ENCODE measurements at places on chromosomes 11 and 22.

DNA sequence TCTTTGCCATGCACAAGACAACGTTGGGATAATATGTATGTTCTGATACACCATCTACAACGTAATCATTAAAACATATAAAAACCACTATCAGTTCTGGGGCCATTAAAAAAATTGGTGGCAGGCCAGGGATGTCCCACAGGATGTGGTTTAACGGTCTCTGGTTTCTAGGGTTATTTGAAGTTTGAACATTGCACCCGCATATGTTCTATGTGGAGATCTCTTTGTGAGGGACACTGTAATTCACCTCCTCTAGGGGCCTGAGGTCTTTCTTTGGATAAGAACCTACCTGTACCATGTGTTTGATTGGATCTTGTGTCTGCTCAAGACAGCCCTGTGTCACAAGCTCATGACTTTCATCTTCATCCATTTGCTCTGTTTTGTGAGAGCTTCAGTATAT is 73.2 kb downstream of the GGTLC2 start:
- H3K27me3 ChIP-seq = peaks cover 2% of the 10 kb centered on the region
- H3K27ac ChIP-seq = no peak overlapping the region

DNA sequence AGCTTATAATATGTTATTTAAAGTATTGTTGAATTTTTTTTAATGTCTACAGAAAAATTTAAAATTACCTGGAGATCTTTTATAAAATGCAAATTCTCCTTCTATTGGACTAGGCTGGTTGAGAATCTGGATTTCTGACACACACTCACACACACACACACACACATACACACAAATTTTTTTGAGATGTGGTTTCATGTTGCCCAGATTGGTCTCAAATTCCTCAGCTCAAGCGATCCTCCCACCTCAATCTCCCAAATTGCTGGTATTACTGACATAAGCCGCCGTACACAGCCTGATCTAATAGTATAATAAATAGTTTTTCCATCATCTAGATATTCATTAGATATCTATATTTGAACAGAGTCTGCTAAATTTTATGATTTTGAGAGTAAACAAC is 4.5 kb upstream of the RFPL1 start:
- no peak overlapping the region for H3K27ac ChIP-seq
- no peaks in the 10 kb centered on the region for H3K4me1 ChIP-seq
- H3K27me3 ChIP-seq = peaks cover 43% of the 10 kb centered on the region
- DNase-seq = no peak

- DNase-seq = no peak
- H3K27ac ChIP-seq = no peak overlapping the region
- H3K27me3 ChIP-seq = peaks cover 17% of the 10 kb centered on the region
- peaks cover 3% of the 10 kb centered on the region for H3K36me3 ChIP-seq
- peaks cover 40% of the 10 kb centered on the region for H3K4me1 ChIP-seq
- H3K4me3 ChIP-seq = no peak overlapping the region
Measured at GRCh38 chr11:8908099-8908498, 2.9 kb upstream of the AKIP1 start.

DNA sequence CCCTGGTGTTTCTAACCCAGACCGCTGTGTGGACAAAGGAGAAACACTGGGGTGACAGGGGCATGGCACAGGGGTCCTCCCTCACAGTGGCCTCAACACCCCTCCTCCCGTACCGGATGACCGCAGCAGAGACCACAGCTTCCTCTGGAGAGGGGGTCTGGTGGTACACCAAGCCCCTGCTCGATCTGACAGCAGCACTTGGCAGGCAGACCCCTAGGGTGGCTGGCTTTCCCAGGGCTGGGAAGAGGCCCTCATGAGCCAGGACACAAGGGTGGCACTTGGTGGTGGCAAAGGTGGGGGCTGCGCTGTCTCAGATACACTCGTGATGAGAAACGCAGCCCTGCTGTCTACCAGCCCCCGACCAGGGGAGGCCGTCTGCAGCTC is 38.7 kb downstream of the DUSP8 start:
- peaks cover 14% of the 10 kb centered on the region for H3K4me1 ChIP-seq
- no peak overlapping the region for H3K4me3 ChIP-seq
- H3K27ac ChIP-seq = no peak overlapping the region
- H3K27me3 ChIP-seq = peaks cover 3% of the 10 kb centered on the region

GRCh38 chr11:63535734-63536133 is 874 bp upstream of the PLAAT4 start:
- peak; percentile 34 for DNase-seq
- H3K4me1 ChIP-seq = peaks cover 82% of the 10 kb centered on the region
- H3K27ac ChIP-seq = peak overlapping the region; percentile 94
- peak overlapping the region; percentile 88 for H3K4me3 ChIP-seq
- H3K36me3 ChIP-seq = peaks cover 13% of the 10 kb centered on the region

DNA sequence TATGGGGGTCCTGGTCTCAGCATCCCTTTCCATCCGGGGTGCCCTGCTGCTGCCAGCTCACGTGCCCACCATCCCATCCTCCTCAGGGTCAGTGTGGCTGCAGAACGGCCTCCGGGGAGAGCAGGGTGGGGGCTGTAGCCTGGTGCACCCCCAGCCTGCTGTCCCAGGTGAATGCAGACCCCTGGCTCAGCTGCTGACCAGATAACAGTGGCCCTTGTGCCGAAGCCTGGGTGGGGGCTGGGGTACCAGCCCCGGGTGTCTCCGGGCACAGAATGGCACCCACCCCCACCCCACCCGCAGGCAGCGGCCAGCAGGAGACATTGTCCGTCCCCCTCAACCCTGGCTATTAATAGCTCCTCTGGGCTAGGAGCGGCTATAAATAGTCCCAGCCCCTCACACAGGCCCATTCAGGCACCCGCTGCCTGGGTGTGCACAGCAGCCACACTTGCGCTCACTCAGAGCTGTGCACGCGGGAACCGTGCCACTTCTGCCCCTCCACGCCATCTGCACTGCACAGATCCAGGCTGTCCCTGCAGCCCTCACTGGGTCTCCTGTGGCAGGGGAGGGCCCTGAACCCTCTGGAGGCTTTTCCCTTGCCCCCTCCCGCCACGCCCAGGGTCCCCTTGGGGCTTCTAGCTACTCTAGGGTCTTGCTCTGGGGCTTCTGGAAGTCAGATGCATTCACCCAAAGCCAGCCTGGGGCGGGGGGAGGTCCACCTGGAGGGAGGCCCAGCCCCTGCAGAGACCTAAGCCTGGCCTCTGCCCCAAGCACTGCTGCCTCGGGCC is 18.7 kb downstream of the CRELD2 start:
- H3K36me3 ChIP-seq = peaks cover 6% of the 10 kb centered on the region
- H3K4me1 ChIP-seq = peaks cover 26% of the 10 kb centered on the region
- no peak for DNase-seq
- no peaks in the 10 kb centered on the region for H3K27me3 ChIP-seq
- H3K27ac ChIP-seq = peak overlapping the region; percentile 92
- peak overlapping the region; percentile 67 for H3K4me3 ChIP-seq

DNA sequence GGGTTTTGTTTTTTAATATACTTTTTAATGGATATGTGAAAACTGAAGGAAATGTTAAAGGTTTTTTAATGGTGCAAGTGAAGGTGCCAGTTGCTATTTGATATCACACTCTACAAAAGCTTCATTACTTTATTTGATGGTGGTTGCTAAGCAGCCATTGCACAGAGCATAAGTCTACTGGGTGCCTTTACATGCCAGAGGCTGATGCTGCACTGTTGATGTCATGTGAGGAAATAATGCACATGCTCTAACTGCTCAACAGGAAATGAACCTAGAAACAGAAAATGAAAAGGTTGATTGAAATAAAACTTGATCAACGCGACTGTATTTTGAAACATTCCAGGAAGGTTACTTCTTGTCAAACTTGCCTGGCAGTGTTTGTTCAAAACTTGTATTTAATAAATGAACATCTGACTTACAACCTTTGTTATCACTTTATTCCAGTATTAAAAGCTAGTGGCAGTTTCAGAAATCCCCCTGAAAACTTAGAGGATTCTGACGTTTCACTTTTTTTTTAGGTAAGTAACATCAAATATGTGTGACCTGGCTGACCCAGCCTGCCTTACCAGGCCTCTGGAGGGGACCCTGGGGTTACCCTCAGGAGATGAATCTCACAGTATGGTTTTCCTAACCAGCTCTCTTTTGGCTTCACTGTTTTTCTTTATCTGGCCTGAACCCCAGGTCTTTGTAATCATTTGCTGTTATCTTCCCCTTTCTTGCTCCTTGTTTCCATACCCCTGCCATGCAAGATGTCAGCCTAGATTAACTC is 2.4 kb upstream of the ATP5MG start:
- H3K27ac ChIP-seq = peak overlapping the region; percentile 99
- peaks cover 41% of the 10 kb centered on the region for H3K36me3 ChIP-seq
- H3K27me3 ChIP-seq = no peaks in the 10 kb centered on the region
- peak overlapping the region; percentile 87 for H3K4me3 ChIP-seq
- DNase-seq = peak; percentile 84
- peaks cover 69% of the 10 kb centered on the region for H3K4me1 ChIP-seq

GRCh38 chr11:95248666-95249467 is 17.9 kb upstream of the SESN3 start:
- H3K27ac ChIP-seq = no peak overlapping the region
- H3K4me1 ChIP-seq = peaks cover 24% of the 10 kb centered on the region
- no peak for DNase-seq
- no peaks in the 10 kb centered on the region for H3K27me3 ChIP-seq

GRCh38 chr11:75158696-75159150 is 7.8 kb downstream of the SLCO2B1 start:
- no peak overlapping the region for H3K4me3 ChIP-seq
- peaks cover 3% of the 10 kb centered on the region for H3K27me3 ChIP-seq
- no peak for DNase-seq

- no peak overlapping the region for H3K27ac ChIP-seq
- no peaks in the 10 kb centered on the region for H3K36me3 ChIP-seq
Measured at GRCh38 chr11:34242037-34242625, 115.7 kb downstream of the ABTB2 start.

GRCh38 chr11:113199866-113200265 is 114.5 kb upstream of the TTC12 start:
- no peak for DNase-seq
- peaks cover 8% of the 10 kb centered on the region for H3K27me3 ChIP-seq

- peaks cover 18% of the 10 kb centered on the region for H3K4me1 ChIP-seq
- DNase-seq = no peak
- peaks cover 18% of the 10 kb centered on the region for H3K36me3 ChIP-seq
- H3K4me3 ChIP-seq = no peak overlapping the region
- no peak overlapping the region for H3K27ac ChIP-seq
- no peaks in the 10 kb centered on the region for H3K27me3 ChIP-seq
Measured at GRCh38 chr22:24384131-24384530, 43.3 kb upstream of the ADORA2A start.

- H3K36me3 ChIP-seq = no peaks in the 10 kb centered on the region
- H3K4me1 ChIP-seq = no peaks in the 10 kb centered on the region
- no peak overlapping the region for H3K27ac ChIP-seq
- DNase-seq = no peak
Measured at GRCh38 chr11:113568566-113568965, 93.4 kb upstream of the DRD2 start.

- no peak overlapping the region for H3K4me3 ChIP-seq
- no peak overlapping the region for H3K27ac ChIP-seq
- H3K36me3 ChIP-seq = no peaks in the 10 kb centered on the region
Measured at GRCh38 chr22:39269095-39269790, 24.5 kb upstream of the PDGFB start.

GRCh38 chr11:43404406-43404805 is 45.7 kb downstream of the TTC17 start:
- no peak overlapping the region for H3K4me3 ChIP-seq
- H3K27ac ChIP-seq = no peak overlapping the region
- peaks cover 18% of the 10 kb centered on the region for H3K4me1 ChIP-seq
- peaks cover 63% of the 10 kb centered on the region for H3K36me3 ChIP-seq
- H3K27me3 ChIP-seq = no peaks in the 10 kb centered on the region
- DNase-seq = no peak

GRCh38 chr11:72278905-72279304 is 34.9 kb upstream of the PHOX2A start:
- H3K4me1 ChIP-seq = no peaks in the 10 kb centered on the region
- H3K36me3 ChIP-seq = no peaks in the 10 kb centered on the region
- H3K27ac ChIP-seq = no peak overlapping the region
- DNase-seq = no peak
- H3K4me3 ChIP-seq = no peak overlapping the region

- H3K4me1 ChIP-seq = no peaks in the 10 kb centered on the region
- no peak overlapping the region for H3K27ac ChIP-seq
- H3K27me3 ChIP-seq = peaks cover 1% of the 10 kb centered on the region
- H3K4me3 ChIP-seq = no peak overlapping the region
- no peak for DNase-seq
Measured at GRCh38 chr11:17642370-17642769, 77.0 kb upstream of the MYOD1 start.

DNA sequence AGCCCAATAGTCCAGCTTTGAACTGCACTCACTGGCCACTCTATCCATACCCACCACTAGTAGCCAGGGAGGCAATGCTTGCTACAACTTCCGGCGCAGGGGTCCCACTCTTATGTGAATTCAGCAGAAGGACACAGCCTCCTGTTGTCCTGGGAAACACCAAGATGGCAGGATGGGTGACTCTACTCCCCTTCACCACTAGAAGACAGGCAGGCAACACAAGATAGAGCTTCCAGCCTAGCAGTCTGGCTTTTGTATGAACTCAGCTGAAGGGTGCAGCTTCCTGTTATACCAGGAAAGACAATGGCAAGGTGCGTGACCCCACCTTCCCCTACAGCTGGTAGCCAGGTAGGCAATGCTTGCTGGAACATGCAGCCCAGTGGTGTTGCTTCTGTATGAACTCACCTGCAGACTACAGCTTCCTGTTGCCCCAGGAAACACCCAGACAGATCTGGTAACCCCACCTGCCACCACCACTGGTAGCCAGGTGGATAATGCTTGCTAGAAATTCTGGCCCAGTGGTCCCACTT is 205.2 kb upstream of the KIRREL3 start:
- no peaks in the 10 kb centered on the region for H3K4me1 ChIP-seq
- H3K4me3 ChIP-seq = no peak overlapping the region
- no peaks in the 10 kb centered on the region for H3K27me3 ChIP-seq
- no peaks in the 10 kb centered on the region for H3K36me3 ChIP-seq
- H3K27ac ChIP-seq = no peak overlapping the region
- no peak for DNase-seq

GRCh38 chr11:2095198-2095520 is 44.0 kb downstream of the IGF2 start:
- H3K4me3 ChIP-seq = no peak overlapping the region
- no peak for DNase-seq
- peaks cover 7% of the 10 kb centered on the region for H3K4me1 ChIP-seq
- H3K36me3 ChIP-seq = no peaks in the 10 kb centered on the region

GRCh38 chr11:92707173-92707619 is 262.3 kb upstream of the MTNR1B start:
- no peaks in the 10 kb centered on the region for H3K36me3 ChIP-seq
- H3K4me3 ChIP-seq = no peak overlapping the region
- DNase-seq = no peak
- no peak overlapping the region for H3K27ac ChIP-seq
- H3K4me1 ChIP-seq = no peaks in the 10 kb centered on the region

DNA sequence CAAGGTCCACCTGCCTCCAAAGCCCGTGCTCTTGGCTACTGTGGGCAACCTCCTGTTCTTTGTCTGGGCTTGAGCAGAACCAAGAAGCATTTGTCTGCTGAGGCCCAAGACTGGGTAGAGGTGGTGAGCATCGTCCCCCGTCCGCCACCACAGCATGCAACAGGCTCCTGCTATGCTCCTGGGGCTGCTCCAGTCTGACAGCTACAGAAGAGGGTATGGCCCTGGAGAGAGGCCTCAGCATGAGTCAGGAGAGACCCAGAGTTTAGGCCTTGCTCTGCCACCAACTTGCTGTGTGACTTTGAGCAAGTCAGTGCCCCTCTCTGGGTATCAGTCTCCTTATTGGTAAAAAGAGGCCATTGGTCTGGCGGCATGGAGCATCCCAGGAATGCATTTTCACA is 91.2 kb downstream of the TP53I11 start:
- H3K27me3 ChIP-seq = peaks cover 53% of the 10 kb centered on the region
- DNase-seq = no peak
- no peak overlapping the region for H3K4me3 ChIP-seq
- H3K4me1 ChIP-seq = peaks cover 29% of the 10 kb centered on the region

- DNase-seq = no peak
- H3K36me3 ChIP-seq = peaks cover 4% of the 10 kb centered on the region
- no peaks in the 10 kb centered on the region for H3K27me3 ChIP-seq
- H3K4me1 ChIP-seq = peaks cover 20% of the 10 kb centered on the region
- H3K4me3 ChIP-seq = no peak overlapping the region
- H3K27ac ChIP-seq = no peak overlapping the region
Measured at GRCh38 chr22:46931881-46932280, 169.4 kb downstream of the TBC1D22A start.
